Activated naive CD8-positive, alpha-beta T cell treated with anti-CD3 and anti-CD28 coated beads for 36 hours (primary cell): ENCODE measurements at places on chromosomes 3 and 15.

DNA sequence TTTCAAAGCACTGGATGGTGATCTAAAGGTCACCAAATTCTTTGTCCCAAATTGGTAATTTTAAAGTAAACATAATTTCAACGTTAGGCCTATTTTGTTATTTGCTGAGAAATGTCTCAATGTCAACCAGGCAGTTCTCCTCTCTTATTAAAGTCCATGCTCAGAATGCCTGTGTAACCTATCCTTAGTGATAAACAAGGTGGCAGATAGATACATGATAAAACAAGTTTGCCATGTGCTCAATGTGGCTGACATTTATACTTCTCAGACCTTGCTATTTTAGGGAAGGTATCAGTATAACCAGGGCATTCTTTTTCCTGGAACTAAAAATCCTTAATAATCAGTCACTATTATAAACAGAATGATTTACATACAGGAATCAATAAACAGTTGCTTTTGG, 8.5 kb downstream of the MBNL1 start:
- no peak for DNase-seq
- H3K36me3 ChIP-seq: peaks cover 15% of the 10 kb centered on the region
- no peak overlapping the region for H3K4me3 ChIP-seq
- peaks cover 74% of the 10 kb centered on the region for H3K4me1 ChIP-seq
- peak overlapping the region; percentile 75 for H3K27ac ChIP-seq
- H3K27me3 ChIP-seq: no peaks in the 10 kb centered on the region

GRCh38 chr3:146953511-146953981, 348.4 kb upstream of the PLSCR5 start:
- no peaks in the 10 kb centered on the region for H3K36me3 ChIP-seq
- no peak overlapping the region for H3K4me3 ChIP-seq
- no peaks in the 10 kb centered on the region for H3K4me1 ChIP-seq
- H3K27me3 ChIP-seq: no peaks in the 10 kb centered on the region
- no peak for DNase-seq

DNA sequence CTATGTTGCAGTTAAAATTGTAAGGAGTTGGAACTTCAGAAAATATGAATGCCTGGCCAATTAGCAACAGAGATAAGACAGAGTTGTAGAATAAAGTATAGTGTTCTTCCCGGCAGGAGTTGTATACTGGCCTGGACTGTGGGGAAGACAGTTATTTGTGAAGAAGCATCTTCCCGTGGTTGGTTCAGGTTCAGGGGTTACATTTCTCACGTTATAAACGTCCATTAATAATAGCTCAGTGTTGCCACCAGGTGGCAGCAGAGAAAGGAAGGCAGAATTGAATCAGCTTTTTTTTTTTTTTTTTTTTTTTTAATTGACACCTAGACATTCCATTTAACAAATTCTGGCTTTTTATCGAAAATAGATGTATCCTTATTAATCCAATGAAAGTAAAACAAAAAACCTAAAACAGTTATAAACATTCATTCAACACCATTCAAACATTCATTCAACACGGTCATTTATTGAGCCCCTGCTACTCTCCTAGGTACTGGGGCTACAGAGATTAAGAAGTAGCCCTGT, 66.4 kb upstream of the NR2E3 start:
- H3K4me1 ChIP-seq: peaks cover 2% of the 10 kb centered on the region
- DNase-seq: peak; percentile 41
- H3K27me3 ChIP-seq: peaks cover 16% of the 10 kb centered on the region
- no peaks in the 10 kb centered on the region for H3K36me3 ChIP-seq
- H3K4me3 ChIP-seq: no peak overlapping the region

DNA sequence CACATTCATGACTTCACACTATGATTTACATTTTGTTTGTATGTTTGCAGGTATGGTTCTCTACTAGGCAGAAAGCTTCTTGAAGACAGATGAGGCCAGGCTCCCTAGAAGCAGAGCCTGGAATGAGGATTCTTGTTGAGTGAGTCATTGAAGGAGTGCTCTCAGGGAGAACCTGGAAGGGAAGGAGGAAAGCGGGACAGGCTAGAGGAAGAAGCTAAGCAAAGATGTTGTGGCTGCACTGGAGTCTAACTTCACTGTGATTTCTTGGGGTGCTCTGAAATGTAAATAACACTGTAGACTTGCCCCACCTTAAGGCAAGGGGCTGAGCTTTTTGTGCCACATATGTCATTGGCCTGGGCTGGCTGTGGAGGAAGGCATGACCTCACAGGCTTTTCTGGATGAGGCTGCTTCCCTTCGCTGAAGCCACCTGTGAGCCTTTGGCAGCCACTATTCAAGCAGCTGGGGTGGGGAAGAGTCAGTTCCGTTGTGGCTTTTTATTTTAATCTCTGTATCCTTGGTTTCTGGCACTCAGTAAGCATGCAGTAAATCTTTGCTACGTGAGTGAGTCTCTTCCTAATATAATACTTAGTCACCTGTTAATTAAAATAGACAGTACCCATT, 307.3 kb downstream of the SV2B start:
- no peaks in the 10 kb centered on the region for H3K36me3 ChIP-seq
- H3K4me1 ChIP-seq: peaks cover 8% of the 10 kb centered on the region
- DNase-seq: no peak
- H3K4me3 ChIP-seq: no peak overlapping the region

GRCh38 chr15:85583923-85584390, 203.6 kb downstream of the AKAP13 start:
- no peaks in the 10 kb centered on the region for H3K27me3 ChIP-seq
- H3K4me1 ChIP-seq: peaks cover 69% of the 10 kb centered on the region
- DNase-seq: peak; percentile 55

DNA sequence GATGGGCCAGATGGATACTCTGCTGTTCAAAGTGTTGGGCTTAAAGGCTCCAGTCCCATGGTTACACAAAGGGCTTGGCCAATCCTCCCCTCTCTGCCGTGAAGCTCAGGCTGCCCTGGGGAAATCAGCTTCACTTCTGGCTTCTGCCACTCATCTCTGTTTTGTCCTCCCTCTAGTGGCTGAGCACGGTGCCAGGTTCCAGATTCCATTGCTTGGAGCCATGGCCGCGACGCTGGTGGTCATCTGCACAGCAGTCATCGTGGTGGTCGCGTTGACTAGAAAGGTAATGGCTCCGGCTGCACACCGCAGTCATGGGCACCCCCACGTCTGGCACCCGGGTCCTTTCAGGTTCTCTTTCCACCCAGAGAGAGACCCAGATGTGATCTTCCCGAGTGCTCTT, 5.6 kb downstream of the TIGIT start:
- peaks cover 2% of the 10 kb centered on the region for H3K36me3 ChIP-seq
- H3K27me3 ChIP-seq: no peaks in the 10 kb centered on the region
- H3K4me3 ChIP-seq: no peak overlapping the region
- peaks cover 13% of the 10 kb centered on the region for H3K4me1 ChIP-seq
- DNase-seq: peak; percentile 26

GRCh38 chr3:60333710-60334109, 917.5 kb downstream of the FHIT start:
- no peaks in the 10 kb centered on the region for H3K27me3 ChIP-seq
- DNase-seq: no peak
- peaks cover 6% of the 10 kb centered on the region for H3K4me1 ChIP-seq
- no peak overlapping the region for H3K4me3 ChIP-seq

DNA sequence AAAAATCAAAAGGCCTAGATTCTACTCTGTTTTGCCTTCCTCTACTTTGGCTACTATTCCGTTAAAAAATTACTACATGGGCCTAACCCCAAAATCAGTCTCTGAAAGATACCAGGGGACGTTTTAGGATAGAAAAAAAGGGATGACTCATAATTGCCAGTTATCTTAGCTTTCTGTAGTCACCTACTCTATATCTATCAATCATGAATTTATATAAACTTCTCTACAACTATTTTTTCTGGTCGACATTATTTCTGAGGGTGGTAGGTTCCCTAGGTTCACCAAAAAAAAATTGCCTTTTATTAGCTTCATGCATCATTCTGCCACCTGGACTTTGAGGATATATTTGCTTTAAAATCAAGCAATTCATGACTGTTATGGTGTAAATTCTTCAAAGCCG, 36.5 kb downstream of the RAF1 start:
- no peak overlapping the region for H3K4me3 ChIP-seq
- H3K36me3 ChIP-seq: peaks cover 2% of the 10 kb centered on the region
- H3K4me1 ChIP-seq: peaks cover 59% of the 10 kb centered on the region
- H3K27me3 ChIP-seq: no peaks in the 10 kb centered on the region
- no peak for DNase-seq

- no peaks in the 10 kb centered on the region for H3K36me3 ChIP-seq
- no peak for DNase-seq
- no peak overlapping the region for H3K4me3 ChIP-seq
- no peaks in the 10 kb centered on the region for H3K27me3 ChIP-seq
- H3K27ac ChIP-seq: no peak overlapping the region
- peaks cover under 1% of the 10 kb centered on the region for H3K4me1 ChIP-seq
Observed at GRCh38 chr15:87730706-87731105, 525.8 kb downstream of the NTRK3 start.

- H3K27me3 ChIP-seq: no peaks in the 10 kb centered on the region
- peak overlapping the region; percentile 57 for H3K27ac ChIP-seq
- DNase-seq: no peak
- no peak overlapping the region for H3K4me3 ChIP-seq
Observed at GRCh38 chr3:71281280-71281679, 302.2 kb downstream of the FOXP1 start.

- no peak overlapping the region for H3K4me3 ChIP-seq
- no peaks in the 10 kb centered on the region for H3K36me3 ChIP-seq
- H3K27ac ChIP-seq: no peak overlapping the region
- peaks cover 49% of the 10 kb centered on the region for H3K27me3 ChIP-seq
Observed at GRCh38 chr3:159770998-159771397, 217.6 kb upstream of the IL12A start.

DNA sequence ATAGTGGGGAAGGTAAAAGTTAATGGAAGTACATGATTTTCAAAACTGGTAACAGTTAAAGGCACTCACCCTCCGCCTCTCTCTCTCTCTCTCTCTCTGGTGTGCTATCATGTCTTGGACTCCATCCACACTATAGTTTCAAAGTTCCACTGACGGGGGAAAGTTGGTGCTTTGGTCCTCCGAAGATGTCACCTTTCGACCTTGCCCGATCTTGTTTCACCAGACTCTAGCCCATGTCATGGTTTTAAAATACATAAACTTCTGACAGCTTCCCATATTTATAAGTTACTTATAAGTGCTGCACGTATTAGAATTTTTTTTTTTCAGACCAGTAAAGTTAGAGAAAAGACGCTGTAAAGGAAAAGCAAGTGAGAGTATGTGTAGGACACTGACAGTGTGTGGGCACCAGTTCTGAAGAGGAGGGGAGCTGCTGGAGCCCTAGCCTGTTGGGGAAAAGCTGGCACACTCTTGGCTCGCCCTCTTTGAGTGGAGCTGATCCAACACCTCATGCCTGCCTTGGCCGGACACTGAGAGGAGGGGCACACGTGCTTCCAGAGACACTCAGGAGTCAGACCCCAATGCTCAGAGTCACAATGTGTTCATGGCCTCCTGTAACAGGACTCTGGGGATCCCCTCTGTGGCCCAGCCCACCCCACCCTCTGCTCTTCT, 200.5 kb upstream of the TPM1 start:
- H3K36me3 ChIP-seq: no peaks in the 10 kb centered on the region
- H3K27me3 ChIP-seq: no peaks in the 10 kb centered on the region
- no peaks in the 10 kb centered on the region for H3K4me1 ChIP-seq
- DNase-seq: no peak

DNA sequence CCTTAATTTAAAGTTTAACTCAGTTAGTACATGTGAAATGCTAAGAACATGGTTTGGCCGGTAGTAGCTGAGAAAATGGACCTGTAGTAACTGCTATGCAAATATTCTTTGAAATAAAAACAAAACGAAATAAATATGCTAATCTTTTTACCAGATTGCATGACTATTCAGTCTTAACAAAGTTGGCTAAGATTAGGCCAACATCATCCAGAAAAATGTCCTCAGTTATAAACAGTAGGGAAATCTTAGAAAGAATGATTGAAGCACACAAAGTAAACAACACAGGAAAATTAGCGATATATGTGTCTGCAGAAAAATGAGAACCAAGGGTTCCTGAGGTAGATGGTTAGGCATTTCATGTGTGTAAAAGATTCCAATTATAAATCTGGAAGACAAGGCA, 832.1 kb downstream of the TUSC7 start:
- H3K4me1 ChIP-seq: no peaks in the 10 kb centered on the region
- H3K36me3 ChIP-seq: no peaks in the 10 kb centered on the region
- no peak for DNase-seq

- H3K27me3 ChIP-seq: no peaks in the 10 kb centered on the region
- peaks cover 38% of the 10 kb centered on the region for H3K4me1 ChIP-seq
- peak overlapping the region; percentile 88 for H3K4me3 ChIP-seq
- peaks cover 13% of the 10 kb centered on the region for H3K36me3 ChIP-seq
- DNase-seq: peak; percentile 37
Observed at GRCh38 chr3:12662593-12663400, 1.1 kb downstream of the RAF1 start.

DNA sequence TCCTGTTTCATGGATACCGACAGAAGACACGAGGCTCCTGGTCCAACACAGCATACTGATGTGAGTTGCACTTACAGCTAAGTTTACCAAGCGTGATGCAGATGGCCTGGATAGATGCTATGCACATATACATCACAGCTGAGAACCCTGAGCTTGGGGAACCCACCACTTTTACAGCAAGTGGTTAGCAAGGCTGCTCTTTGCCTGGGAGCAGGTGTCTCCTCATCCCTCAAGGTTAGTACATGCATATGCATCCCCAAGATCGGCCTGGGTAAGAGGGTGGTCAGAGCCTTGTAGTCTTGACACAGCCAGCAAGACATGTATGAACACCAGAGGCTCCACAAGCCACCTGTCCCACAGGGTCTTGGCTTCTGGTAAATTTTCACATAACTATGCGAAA, 28.3 kb downstream of the LRRC2 start:
- DNase-seq: no peak
- H3K27me3 ChIP-seq: peaks cover 8% of the 10 kb centered on the region
- H3K4me3 ChIP-seq: peak overlapping the region; percentile 71
- H3K36me3 ChIP-seq: no peaks in the 10 kb centered on the region
- peaks cover 55% of the 10 kb centered on the region for H3K4me1 ChIP-seq

DNA sequence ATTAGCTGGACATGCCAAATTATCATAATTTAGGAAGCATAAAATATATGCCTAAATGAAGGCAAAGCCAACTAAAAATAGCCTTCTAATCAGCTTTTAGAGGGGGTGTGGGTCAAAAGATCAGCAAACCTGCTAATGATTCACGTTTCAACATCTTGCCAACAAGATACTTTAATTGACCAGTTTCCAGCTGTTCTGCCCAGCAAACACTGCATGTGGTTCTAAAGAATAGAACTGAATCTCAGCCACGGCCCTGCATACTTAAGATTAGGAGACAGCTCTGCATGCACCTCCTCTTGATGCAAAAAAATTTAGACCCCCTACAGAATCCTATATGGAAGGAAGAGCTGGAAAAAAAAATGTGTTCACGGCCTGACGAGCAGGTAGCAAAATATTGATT, 500.5 kb downstream of the TBL1XR1 start:
- no peaks in the 10 kb centered on the region for H3K4me1 ChIP-seq
- H3K36me3 ChIP-seq: no peaks in the 10 kb centered on the region
- DNase-seq: no peak
- H3K27ac ChIP-seq: no peak overlapping the region
- H3K4me3 ChIP-seq: no peak overlapping the region
- no peaks in the 10 kb centered on the region for H3K27me3 ChIP-seq

DNA sequence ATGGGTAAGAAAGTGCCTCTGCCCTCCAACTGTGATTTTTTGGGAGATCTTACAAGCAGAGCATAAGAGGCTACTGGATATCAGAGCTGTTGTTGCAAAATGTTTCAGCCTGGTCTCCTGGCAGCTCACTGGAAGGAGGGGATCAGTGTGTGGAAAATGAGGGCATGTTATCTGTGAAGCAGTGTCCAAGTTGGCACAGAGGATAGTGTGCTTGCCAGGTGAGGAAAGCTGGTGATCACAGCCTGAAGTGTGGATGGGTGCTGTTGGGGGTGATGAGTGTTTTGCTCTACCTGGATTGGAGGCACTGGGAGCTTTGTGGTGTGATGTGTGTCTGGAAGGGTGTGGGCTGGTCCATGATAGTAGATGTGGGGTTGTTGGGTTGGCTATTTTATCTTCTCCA, 69.3 kb downstream of the MCTP2 start:
- no peak overlapping the region for H3K4me3 ChIP-seq
- no peak for DNase-seq
- peaks cover 45% of the 10 kb centered on the region for H3K4me1 ChIP-seq
- no peaks in the 10 kb centered on the region for H3K27me3 ChIP-seq
- no peak overlapping the region for H3K27ac ChIP-seq
